ENCODE measurements at places on chromosomes 12 and 14. TPM values are rescaled to one million over a fixed set of nuclear protein-coding genes. Genes with fewer than 3 reads are reported as not detected.

- peak; percentile 4 for DNase-seq
Measured at GRCh38 chr14:63928744-63929174, 76.0 kb downstream of the SYNE2 start.

DNA sequence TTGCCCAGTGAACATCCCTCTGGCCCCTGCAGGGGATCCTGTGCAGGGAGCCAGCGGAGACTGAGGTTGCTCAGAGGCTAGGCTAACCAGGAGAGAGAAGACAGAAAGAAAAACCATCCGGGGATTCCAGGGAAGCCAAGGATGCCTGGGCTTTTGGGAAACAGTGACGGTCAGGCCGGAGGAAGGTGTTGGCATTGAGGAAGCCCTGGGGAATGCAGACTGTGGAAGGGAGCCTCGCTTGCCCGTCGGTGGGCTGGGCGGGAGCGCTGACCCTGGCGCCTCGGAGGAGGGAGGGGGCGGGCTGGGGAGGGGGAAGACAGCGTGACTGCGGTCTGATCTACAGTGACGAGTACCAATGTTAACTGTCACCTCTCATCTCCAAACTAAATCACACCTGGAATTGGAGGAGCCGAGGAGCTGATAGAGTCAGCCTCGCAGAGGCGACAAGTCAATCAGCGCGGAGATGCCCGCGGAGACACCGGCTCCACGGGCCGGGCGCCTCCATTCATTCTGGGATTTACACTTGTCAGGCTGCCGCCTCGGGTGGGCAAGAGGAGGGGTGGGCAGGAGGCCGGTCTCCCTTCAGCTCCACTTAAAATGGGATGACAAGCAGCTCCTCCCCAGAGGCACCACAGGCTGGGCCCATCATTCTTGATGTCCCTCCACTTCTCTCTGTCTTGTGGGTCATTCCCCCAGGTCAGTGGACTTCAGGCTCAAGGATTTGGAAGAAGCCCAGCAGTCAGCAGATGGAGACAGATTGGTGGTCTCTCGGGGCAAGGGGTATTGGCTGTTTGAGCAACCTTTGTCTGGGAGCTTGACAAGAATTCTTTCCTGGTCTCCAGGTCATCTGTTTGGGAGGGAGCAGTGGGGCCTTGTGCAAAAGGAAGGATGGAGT lies 20.4 kb upstream of the GPATCH2L start:
- DNase-seq, result no peak

- DNase-seq, result peak; percentile 75
Measured at GRCh38 chr14:73008501-73008900, 18.4 kb downstream of the ZFYVE1 start.

GRCh38 chr12:124641591-124641990 lies 74.2 kb upstream of the NCOR2 start:
- no peak for DNase-seq

- DNase-seq, result peak; percentile 36
Measured at GRCh38 chr14:77290705-77291104, 19.7 kb upstream of the NGB start.

The OTUB2 gene
- 3.3 TPM for total RNA-seq
